Inflammatory macrophage treated with lipopolysaccharide for 1 hour (primary cell): ENCODE measurements at places on chromosomes 2 and 18.

GRCh38 chr2:12817870-12818269, 101.1 kb downstream of the TRIB2 start:
- no peak for DNase-seq

DNA sequence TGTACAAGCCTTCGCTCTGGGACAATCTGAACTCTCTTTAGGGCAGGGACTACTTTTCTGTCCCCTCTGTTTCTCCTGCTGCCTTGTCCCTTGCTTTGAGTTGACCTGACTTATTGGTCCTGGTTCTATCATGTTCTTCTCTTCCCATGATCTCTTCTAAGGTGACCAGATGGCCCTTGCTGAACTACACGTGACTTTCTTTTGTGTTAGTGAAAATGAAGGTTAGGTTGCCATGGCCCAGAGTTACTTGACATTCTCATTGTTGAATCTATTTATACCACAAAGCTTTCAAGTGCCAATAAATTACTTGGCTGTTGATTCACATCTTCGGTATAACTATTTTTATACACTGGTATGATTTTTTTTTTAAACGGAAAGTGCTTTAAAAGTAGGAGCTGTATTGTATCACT, 24.4 kb downstream of the MRPL33 start:
- no peak for DNase-seq

- no peak for DNase-seq
Measured at GRCh38 chr18:2609604-2610003, 38.2 kb downstream of the NDC80 start.

GRCh38 chr2:56474412-56475158, 290.8 kb downstream of the CCDC85A start:
- DNase-seq, result no peak

DNA sequence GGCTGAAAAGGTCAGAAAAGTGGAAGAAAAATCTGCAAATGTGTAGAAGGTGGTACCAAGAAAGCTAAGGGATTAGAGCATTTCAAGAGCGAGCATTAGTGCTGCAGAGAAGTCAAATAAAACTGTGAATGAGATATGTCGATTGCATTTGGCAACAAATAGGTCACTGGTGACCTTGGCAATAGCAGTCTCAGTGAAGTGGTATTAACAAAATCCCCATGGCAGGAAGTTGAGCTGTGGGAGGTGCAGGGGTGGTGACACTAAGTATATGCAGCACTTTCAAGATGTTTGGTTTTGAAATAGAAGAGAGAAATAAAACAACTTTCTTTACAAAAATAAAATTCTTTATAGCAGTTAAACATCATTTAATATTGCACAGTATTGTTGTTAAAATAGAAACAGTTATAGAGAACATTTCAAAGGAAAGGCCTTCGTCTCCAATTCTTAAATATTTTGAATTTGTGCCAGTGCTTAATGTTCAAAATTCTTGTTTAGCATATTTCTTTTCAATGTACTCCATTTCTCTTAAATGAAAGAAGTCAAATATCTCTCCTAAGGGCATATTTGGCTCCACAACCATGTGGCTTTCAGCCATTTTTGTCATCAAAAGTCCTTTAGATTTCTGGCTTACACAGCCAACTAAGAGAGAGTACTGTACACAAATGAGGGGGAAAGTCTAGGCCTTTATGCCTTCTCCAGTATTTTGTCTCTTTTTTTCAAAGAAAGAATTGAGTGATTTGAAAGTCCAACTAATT, 443.0 kb upstream of the MMADHC start:
- DNase-seq, result no peak

- no peak for DNase-seq
Measured at GRCh38 chr18:11500153-11501122, 109.0 kb upstream of the SLC35G4 start.

GRCh38 chr18:35680139-35680551, 98.6 kb downstream of the GALNT1 start:
- DNase-seq, result no peak

GRCh38 chr18:13889671-13890070, 25.7 kb downstream of the MC2R start:
- no peak for DNase-seq

DNA sequence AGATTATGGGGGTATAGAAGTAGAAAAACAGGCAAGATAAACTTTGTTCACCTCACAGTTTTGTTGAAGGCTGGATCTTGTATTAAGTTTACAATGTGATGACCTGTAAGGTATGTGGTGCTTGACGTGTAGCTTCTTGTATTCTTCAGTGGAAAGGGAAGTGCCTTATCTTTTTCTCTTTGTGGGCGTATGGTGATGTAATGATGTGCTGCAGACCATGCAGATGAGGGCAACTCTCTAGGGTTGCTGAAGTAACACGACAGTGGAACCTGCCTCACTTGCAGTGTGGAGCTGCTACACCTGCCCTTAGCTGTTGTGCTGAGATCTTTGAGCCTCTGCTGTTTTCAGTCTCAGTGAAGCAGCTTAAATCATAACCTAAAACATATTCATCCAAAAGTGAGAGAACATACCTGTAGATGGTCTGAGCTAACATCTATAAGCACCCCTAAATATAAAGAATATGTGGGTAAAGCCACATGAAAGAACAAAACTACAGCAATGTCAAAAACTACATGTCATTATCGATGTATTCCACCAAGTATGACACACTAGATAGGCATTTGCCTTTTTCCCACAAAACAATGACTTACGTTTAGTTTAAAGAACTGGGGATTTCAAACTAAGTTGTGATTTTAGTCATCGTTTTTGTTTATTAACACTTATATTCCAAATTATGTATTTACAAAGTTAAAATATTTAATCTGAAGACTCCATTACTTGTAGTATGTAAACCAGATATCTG, 1144.1 kb downstream of the CNTNAP5 start:
- DNase-seq, result no peak

DNA sequence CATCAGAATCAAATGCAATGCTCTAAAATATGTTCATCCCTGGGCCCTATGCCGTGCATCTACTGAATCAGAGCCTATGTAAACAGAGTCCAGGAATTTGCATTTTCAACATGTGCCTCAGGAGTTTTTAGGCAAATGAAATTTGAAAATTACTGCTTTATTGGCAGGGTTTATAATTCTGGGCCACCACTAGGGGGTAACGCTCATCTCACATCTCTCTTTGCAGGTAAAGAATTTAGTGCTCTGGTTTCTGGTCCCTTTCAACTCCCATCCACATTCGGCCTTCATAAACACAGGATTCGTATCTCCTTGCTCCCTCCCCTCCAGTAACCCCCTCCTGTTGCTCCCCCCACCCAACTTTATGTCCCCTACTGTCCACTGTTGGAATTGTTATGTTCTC, 49.3 kb downstream of the LYPD6B start:
- DNase-seq, result no peak

- DNase-seq, result no peak
Measured at GRCh38 chr18:55845221-55845620, 257.2 kb upstream of the TCF4 start.

- DNase-seq, result no peak
Measured at GRCh38 chr18:853471-853870, 41.4 kb upstream of the YES1 start.

- no peak for DNase-seq
Measured at GRCh38 chr2:69195706-69196105, 182.7 kb downstream of the ANTXR1 start.

DNA sequence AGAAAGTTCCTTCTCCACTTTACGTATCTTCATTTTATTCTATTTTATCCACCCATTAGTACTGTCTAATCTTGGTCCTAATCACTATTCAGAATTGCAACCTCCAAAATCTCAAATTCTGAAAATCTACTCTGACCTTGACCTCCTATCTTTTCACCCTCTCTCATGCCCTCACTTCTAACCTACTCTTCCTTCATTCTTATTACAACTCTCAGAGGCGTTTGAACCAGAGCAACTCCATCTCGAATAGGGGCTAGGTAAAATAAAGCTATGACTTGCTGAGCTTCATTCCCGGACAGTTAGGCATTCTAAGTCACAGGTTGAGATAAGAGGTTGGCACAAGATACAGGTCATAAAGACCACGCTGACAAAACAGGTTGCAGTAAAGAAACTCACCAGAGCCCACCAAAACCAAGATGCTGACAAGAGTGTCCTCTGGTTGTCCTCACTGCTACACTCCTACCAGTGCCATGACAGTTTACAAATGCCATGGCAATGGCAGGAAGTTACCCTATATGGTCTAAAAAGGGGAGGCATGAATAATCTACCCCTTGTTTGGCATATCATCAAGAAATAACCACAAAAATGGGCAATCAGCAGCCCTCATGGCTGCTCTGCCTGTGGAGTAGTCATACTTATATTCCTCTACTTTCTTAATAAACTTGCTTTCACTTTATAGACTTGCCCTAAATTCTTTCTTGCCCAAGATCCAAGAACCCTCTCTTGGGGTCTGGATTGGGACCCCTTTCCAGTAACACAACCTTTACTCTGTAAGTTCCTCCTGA, 11.4 kb downstream of the CCDC88A start:
- DNase-seq, result no peak

- DNase-seq, result no peak
Measured at GRCh38 chr2:27891673-27892105, 1.2 kb downstream of the BABAM2 start.

- DNase-seq, result no peak
Measured at GRCh38 chr2:173090973-173091660, 15.5 kb downstream of the MAP3K20 start.

- DNase-seq, result no peak
Measured at GRCh38 chr18:48724442-48724841, 185.6 kb downstream of the CTIF start.

GRCh38 chr18:7034924-7035323, 82.7 kb downstream of the LAMA1 start:
- no peak for DNase-seq

DNA sequence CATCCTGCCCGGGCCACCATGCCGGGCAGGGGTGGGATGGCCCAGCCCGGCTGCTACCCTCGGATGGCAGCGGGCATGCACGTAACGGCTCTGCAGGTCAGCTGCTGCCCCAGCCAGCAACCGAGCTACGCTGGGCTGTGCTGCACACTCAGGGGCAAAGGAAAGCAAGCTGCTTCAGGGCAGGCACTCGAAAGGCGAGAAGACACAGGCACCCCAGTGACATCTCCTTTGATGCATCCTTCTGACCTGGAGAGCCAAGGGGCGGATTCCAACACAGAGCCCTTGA, 8.8 kb downstream of the HDAC4 start:
- no peak for DNase-seq

DNA sequence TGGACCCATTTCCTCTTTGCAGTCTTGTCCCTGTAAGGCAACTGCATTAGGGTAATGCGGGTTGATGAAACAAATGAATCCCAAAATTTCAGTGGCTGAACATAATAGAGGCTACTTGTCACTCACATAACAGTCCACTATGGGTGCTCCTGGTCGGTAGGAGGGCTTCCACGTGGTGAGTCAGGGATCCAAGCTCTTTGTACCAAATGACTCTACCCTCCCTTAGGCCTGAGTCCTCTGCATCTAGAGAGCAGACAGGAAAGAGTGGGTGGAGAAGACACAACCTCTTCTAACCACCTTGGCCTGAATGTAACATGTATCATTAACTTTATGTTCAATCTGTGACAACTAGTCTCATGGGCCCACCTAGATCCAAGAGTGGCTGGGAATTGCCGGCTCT, 86.2 kb upstream of the HAAO start:
- no peak for DNase-seq

GRCh38 chr2:5365871-5366461, 326.2 kb upstream of the SOX11 start:
- DNase-seq, result peak; percentile 78

- DNase-seq, result no peak
Measured at GRCh38 chr2:126038861-126039260, 617.1 kb upstream of the GYPC start.

GRCh38 chr18:35024965-35025364, 16.2 kb upstream of the MAPRE2 start:
- no peak for DNase-seq

DNA sequence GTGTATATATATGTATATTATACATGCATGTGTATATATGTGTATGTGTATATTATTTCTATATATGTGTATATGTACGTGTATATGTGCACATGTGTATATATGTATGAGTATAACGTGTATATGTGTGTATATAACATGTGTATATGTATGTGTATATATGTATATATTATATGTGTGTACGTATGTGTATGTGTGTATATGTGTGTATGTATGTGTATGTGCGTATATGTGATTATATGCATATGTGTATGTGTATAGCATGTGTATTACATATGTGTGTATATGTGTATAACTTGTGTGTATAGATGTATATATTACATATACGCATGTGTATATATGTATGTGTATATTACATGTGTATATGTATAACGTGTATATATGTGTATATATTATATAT, 32.1 kb upstream of the ID2 start:
- DNase-seq, result no peak

- no peak for DNase-seq
Measured at GRCh38 chr2:128607440-128607839, 288.8 kb upstream of the HS6ST1 start.

GRCh38 chr2:203869223-203870042, 1.9 kb downstream of the CTLA4 start:
- DNase-seq, result no peak

DNA sequence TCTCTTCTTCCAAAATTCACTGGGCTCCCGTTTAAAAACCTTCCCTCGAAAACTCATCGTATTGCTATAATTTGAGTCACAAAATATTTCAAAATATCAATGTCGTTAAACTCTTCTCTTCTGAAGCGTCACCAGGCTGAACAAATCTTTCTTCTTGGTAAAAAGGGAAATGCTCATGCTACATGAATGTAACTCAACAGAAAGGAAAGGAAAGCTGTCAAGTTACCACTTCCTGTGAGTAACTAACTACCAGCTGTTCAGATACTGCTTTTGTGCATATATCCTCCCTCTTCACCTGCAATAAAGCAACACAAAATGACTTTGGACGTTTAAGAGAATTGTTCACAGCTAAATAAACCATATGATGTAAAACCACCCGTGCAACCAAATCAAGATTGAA, 95.4 kb downstream of the DOCK10 start:
- DNase-seq, result peak; percentile 86

DNA sequence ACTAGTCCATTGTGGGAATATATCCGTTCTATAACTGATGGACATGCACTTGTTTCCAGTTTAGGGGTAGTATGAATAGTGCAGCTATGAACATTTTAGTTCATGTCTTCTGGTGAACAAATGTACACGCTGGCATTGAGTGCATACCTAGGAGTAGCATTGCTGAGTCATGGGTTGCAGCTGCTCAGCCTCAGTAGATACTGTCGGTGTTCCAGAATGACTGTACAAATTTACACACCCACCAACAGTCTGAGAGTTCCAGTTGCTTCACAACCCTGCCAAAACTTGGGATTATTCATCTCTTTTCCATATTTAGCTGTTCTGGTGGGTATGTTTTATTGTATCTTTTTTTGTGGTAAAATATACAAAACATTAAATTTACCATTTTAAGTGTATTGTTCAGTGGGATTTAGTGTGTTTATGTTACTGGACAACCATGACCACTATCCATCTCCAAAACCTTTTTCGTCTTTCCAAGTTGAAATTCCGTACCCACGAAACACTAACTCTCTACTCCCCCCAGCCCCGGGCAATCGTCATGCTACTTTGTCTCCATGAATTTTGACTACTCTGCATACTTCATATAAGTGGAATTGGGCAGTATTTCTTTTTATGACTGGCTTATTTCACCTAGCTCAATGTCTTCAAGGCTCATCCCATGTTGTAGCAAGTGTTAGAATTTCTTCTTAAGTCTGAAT, 281.0 kb downstream of the PRKCE start:
- no peak for DNase-seq
